ENCODE measurements at places on chromosomes 3 and 15. TPM values are rescaled to one million over a fixed set of nuclear protein-coding genes. Genes with fewer than 3 reads are reported as not detected.

The RNF111 gene
- 17.7 TPM for total RNA-seq

The SLC28A2 gene
- total RNA-seq: not detected

- no peak for DNase-seq
Observed at GRCh38 chr3:12907296-12907695, 65.9 kb upstream of the RPL32 start.

DNA sequence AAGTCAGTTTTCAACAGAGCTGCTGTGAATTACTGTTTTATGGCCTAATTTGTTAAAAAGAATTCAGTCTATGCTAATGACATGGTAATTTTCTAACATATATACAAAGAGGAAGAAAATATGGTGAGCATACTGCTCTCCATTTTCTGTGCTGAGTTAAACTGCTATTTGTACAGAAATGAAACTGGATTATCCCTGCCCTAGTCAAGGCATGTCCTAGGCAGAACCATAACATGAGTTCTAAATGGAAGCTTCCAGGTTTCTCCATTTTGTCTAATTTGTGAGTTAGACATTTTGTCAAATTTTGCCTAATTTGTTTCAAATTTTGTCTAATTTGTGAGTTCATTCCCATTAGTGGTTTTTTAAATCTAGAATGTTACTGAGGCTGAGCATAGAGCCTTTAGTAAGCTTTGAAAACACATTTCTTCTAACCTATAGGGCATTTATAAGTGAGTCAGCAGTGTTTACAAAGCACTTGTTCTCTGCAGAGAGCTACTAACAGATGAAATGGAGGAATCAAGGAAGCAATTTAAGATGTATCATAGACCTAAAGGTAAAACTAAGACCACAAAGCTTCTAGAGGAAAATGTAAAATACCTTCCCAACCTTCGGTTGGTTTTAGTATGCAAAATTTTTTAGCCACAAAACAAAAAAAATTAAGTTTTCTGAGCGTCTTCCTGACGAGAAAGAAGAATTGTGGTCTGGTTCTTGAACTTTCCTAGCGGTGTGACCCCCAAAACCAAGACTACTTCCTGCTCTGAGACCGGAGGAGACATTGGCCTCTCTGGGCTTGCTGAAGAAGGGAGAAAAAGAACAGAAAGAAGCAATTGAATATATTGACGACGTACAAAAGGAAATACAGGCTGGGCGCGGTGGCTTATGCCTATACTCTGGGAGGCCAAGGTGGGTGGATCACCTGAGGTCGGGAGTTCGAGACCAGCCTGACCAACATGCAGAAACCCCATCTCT, 9.8 kb downstream of the P2RY14 start:
- DNase-seq: no peak

DNA sequence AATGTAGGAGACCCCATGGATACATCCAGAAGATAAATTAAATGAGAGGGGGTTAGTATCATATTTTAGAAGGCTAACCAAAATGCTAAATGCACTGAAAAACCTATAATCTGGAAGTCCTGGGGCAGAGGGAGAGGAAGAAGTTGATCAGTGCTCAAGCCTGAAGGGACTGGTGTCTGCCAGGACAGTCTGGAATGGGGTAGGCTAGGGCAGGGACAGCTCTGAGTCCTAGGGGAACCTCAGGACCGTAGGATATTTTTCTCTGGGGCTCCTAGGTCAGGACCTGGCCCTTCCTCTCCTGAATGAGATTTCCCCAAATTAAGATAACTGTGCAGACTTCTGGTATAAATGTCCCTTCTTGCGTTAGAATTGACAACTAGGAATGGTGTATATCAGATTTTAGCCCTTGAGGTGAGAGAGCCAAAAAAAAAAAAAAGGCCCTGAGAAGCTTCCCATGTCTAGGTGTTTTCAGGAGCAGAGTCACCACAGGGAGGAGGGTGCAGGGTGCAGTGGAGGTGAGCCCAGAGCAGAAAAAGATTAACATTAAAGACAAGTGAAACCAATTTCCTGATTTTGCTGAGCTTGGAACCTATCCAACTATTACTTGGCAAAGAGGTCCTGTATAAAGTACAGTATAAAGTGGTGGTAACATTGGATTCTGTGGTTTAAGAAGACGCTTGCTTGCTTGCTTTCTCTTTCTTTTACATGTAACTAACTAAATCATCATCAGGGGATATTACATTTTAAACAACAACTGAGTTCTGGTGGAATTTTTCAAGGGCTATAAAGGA, 63.5 kb downstream of the HACD2 start:
- DNase-seq: no peak

The TRIM71 gene
- total RNA-seq: not detected

DNA sequence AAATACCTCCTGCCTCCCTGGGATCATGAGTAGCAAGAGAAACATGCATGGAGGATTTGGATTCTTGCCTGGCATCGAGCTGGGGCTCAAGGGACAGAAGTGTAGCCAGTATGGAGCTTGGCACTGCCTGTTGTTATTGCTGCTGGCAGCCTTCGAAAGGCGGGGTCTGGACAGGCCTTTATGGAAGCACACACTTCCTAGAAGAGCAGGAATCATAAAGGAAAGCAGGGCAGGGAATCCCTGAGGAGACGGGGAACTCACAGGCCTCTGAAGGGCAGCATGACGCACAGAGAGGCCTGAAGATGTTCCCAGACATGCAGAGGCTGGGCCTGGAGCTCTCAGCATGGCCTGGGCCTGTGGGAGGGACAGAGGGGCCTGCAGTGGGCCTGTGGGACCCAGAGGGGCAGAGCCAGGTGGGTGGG, 18.6 kb upstream of the SLC41A3 start:
- peak; percentile 73 for DNase-seq

GRCh38 chr3:5021116-5022092, 42.2 kb downstream of the BHLHE40 start:
- no peak for DNase-seq

DNA sequence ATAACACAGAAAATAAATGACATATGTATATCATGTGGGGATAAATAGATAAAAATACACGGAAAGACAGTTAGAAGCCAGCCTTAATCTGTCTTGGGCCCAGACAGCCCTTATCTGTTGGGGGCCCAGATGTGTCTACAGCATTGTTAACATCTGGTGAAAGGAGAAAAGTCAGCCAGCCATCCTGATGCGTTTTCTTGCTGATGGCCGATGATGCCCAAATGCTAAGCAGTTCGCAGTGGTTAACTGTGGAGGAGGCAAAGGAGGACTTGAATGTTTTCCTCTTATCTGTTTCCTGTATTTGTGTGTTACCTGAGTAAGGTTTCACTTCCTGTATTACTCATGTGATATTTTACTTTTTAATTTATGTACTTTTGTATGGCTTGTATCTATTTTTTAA, 46.2 kb downstream of the NOX5 start:
- DNase-seq: no peak

GRCh38 chr15:68580883-68581155, 2.0 kb downstream of the CORO2B start:
- no peak for DNase-seq

The TAGLN3 gene
- 0.56 TPM for total RNA-seq

- no peak for DNase-seq
Observed at GRCh38 chr3:18544146-18544545, 119.0 kb upstream of the SATB1 start.

- DNase-seq: no peak
Observed at GRCh38 chr3:1571736-1572135, 478.9 kb downstream of the CNTN6 start.

The EXD1 gene
- total RNA-seq: not detected

The CYP19A1 gene
- total RNA-seq: 1.3 TPM

DNA sequence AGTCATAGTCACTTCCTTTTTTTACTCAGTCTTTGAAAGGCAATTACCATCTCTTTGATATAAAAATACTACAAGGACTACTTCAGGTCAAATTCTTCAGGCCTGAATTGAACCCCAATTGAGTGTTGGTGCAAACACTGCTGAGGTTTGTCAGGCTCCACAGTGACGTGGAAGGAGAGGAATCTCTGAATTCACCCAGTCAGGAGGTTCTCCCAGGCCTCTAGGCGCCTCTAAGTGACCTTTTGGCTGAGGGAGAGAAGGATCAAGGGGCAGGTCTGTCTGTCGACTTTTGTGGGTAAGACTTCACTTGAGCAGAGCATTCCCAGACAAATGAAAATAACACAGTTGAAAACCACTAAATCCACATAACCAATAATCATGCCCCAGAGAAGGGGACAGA, 227.6 kb upstream of the CHRNA7 start:
- no peak for DNase-seq

The SSUH2 gene
- total RNA-seq: 0.16 TPM

The ARIH1 gene
- 40.4 TPM for total RNA-seq

- no peak for DNase-seq
Observed at GRCh38 chr3:2268779-2269178, 170.1 kb downstream of the CNTN4 start.

The TTLL13 gene
- total RNA-seq: not detected

DNA sequence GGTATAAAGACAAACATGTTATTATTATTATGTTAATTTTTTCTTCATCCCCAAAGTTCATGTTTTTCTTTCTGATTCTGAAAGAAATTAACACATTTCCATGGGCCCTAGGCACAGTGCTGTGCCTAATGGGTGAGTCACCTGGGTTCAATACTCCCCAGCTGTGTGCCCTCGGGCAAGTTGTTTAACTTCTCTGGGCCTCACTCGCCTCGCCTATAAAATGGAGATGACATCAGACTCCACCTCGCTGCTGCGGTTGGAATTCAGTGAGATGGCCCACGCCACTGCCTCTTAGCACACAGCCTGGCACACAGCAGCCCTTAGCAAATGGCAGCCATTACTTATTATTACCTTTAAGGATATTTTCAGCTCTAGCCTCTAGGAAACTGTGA, 22.6 kb downstream of the DNASE1L3 start:
- DNase-seq: no peak

The OCA2 gene
- not detected for total RNA-seq

DNA sequence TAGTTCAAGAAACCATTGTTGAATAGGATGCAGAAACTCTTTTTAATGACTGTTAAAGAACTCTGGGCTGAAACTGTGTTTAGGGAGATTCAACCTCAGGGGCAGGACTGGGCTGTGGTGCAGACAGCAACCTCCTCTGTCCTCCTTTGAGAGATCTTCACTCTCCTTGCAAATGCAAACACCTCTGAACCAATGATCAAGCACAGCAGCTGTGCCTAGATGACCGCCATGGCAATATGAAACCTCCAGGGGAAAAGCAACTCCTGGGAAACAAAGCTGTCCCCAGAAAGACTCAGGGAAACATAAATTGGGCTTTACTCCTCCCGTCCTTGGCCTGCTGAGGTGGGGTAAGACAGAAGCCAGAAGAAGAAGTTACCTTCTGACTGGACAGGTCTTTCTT, 52.6 kb downstream of the TBC1D2B start:
- DNase-seq: peak; percentile 58

- no peak for DNase-seq
Observed at GRCh38 chr3:16359331-16359730, 94.3 kb downstream of the OXNAD1 start.

- DNase-seq: no peak
Observed at GRCh38 chr15:65275104-65275727, 11.5 kb downstream of the PARP16 start.

- DNase-seq: no peak
Observed at GRCh38 chr15:29410338-29410737, 140.7 kb upstream of the NSMCE3 start.

GRCh38 chr3:25663869-25664811, 567 bp downstream of the TOP2B start:
- peak; percentile 63 for DNase-seq

The SLC12A1 gene
- not detected for total RNA-seq

DNA sequence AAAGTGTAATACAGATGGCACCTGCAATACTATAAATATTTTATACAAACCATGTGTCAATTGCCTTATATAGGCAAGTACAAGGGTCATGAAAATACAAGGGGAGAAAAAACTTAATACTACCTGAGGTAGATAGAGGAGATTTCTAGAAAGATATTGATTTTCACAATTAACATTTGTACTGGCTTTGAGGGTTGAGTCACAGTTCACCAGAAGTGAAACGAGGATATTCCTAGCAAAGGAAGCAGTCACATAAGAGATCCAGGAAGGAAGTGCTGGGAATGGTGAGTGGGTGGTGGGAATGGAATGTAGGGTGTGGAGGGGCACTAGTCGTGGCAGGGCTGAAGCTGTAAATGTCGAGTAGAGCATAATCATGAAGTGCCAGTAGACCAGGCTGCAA, 108.7 kb downstream of the P2RY1 start:
- peak; percentile 7 for DNase-seq

- DNase-seq: no peak
Observed at GRCh38 chr3:189748046-189748445, 116.9 kb downstream of the TP63 start.

GRCh38 chr3:151367448-151367847, 17.1 kb downstream of the P2RY12 start:
- no peak for DNase-seq

GRCh38 chr3:71217640-71218222, 365.8 kb downstream of the FOXP1 start:
- no peak for DNase-seq

- DNase-seq: no peak
Observed at GRCh38 chr15:95274101-95274500, 1042.7 kb downstream of the MCTP2 start.

The MCTP2 gene
- not detected for total RNA-seq

- peak; percentile 28 for DNase-seq
Observed at GRCh38 chr3:107745354-107745753, 222.6 kb downstream of the BBX start.

The UPK1B gene
- not detected for total RNA-seq

The PCCB gene
- 110 TPM for total RNA-seq

The MYLK gene
- 28.3 TPM for total RNA-seq

DNA sequence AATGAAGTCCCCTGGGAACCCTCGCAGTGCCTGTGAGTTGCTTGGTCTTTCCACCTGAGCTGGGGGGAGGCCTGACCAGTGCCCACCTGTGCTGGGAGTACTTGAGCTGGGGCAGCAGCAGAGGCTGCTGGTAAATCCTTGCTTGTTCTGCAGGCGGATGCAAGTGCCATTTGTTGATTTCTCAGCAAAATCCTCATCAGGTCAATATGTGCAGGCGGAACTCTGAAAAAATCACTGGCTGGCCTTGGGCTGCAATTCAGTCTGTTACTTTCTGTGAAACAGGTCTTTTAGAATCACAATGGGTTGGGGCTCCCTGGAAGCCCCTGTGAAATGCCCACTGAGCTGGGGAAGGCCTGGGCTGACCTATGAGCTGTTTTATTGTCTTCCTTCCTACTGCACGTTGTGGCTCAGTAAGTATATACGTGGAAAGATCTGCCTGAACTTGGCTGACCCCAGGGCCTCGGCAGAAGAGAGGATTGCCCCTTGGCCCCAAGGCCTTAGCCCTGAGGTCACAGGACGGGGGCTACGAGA, 182.0 kb upstream of the RGMA start:
- DNase-seq: no peak

GRCh38 chr15:29208836-29209235, 60.8 kb downstream of the NSMCE3 start:
- DNase-seq: peak; percentile 36

The ASB14 gene
- total RNA-seq: 0.05 TPM

DNA sequence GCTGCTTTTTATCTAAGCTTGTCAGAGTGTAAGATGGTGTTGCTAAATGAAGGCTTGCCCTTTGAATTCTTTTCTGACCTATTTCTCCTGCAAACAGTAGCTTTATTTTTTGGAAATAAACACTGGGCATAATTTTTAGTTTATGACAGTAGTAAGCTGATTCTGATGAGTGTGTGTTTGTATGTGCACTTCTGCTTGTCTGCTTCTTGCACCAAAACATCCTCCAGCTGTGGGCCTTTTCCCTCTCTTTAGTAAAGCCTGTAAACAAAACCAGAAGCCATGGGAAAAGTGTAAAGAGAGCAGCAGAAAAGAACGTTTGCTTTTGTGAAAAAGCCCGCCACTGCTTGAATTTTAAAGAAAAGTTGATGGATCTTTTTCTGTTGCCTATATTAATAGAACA, 136.4 kb upstream of the IL12A start:
- no peak for DNase-seq

The CHRFAM7A gene
- total RNA-seq: 0.10 TPM

The IL17RE gene
- total RNA-seq: 0.68 TPM

The KBTBD12 gene
- total RNA-seq: 0.05 TPM

Data from myocyte (in vitro differentiated cells).